ENCODE measurements at places on chromosomes 2 and 18. TPM values are rescaled to one million over a fixed set of nuclear protein-coding genes. Genes with fewer than 3 reads are reported as not detected.
A peak's percentile ranks its signal among the peaks of the same experiment; 100 is the strongest.

DNA sequence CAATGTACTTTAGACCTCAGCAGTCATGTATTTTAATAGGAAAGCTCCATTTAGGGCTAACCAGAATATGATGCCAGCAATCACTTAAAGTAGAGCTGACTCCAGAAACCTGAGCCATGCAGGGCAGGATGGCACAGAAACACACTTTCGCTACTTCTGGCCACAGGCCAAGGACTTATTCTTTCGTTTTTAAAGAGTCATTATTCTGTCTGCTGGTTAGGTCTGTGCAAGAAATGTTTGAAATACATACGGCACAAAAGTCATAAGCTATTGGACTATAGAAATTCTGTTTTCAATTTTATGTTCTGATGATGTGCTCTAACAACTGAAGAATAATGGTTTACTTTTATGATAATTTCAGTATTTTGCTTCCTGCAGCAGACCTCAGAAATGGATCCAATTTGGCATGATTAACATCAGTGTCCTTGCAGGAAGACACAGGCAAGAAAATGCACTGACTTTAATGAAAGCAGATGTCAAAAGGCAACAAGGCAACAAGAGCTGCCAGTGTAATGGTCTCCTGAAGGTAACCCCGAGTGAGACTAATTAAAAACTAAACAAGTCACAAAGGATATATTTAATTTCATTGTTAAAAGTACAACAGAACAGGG is 114.4 kb upstream of the CHRNA1 start:
- H3K4me3 ChIP-seq, result peak overlapping the region; percentile 28
- no peaks in the 10 kb centered on the region for H3K4me1 ChIP-seq
- H3K27me3 ChIP-seq, result no peaks in the 10 kb centered on the region
- DNase-seq, result no peak
- H3K36me3 ChIP-seq, result no peaks in the 10 kb centered on the region

- peak; percentile 7 for DNase-seq
- H3K27ac ChIP-seq, result no peak overlapping the region
- peaks cover 54% of the 10 kb centered on the region for H3K36me3 ChIP-seq
- no peak overlapping the region for H3K4me3 ChIP-seq
Observed at GRCh38 chr2:23757686-23758433, 169.1 kb downstream of the ATAD2B start.

VSNL1 gene
- total RNA-seq, result 21.9 TPM

RGPD3 gene
- total RNA-seq, result 0.55 TPM

TLK1 gene
- total RNA-seq, result 15.1 TPM
